ENCODE measurements at places on chromosomes 16 and 17.

- H3K4me1 ChIP-seq = peaks cover 14% of the 10 kb centered on the region
- no peak overlapping the region for H3K27ac ChIP-seq
- DNase-seq = no peak
Observed at GRCh38 chr17:57443781-57444180, 187.5 kb downstream of the MSI2 start.

- no peak overlapping the region for H3K27ac ChIP-seq
- no peaks in the 10 kb centered on the region for H3K36me3 ChIP-seq
Observed at GRCh38 chr17:27239046-27239445, 54.9 kb upstream of the WSB1 start.

DNA sequence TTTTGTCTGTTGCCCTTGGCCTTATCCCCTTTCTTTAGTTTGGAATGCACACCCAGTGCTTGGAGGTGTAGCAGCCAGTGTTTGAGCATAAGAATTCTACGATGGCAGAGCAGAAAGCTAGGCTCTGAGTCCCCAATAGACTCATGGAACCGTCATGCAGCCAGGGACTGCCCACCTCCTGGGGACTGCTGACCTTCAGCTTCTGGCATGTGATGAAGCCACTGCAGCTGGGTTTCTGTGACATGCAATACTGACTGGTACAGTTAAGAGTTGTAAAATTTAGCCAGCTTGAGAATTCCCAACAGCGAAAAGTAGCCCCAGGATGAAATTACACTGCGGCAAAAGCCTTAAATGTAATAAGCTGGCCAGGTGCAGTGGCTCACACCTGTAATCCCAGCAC is 9.0 kb upstream of the MAP3K14 start:
- H3K4me1 ChIP-seq = no peaks in the 10 kb centered on the region
- H3K27ac ChIP-seq = no peak overlapping the region
- DNase-seq = no peak
- H3K4me3 ChIP-seq = no peak overlapping the region

DNA sequence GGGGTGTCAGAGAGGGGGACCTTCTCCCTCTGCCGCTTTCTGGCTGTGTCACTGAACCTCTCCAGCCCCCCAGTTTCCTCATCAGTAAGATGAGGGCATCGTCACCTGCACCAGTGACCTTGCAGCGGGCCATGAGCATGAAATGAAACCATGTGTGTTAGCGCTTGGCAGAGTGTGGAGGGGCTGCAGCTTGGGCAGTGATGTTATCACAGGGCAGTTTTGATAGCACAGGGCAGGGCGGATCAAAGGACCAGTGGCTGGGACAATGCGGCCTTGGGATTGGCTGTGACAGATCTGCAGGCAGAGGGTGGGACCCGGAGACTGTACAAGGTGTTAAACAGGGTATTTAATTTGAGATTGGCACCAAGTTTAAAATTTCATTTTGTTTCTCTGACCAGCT is 38.9 kb upstream of the NAT9 start:
- no peak overlapping the region for H3K27ac ChIP-seq
- no peaks in the 10 kb centered on the region for H3K27me3 ChIP-seq
- DNase-seq = no peak
- no peak overlapping the region for H3K4me3 ChIP-seq
- peaks cover 2% of the 10 kb centered on the region for H3K4me1 ChIP-seq

DNA sequence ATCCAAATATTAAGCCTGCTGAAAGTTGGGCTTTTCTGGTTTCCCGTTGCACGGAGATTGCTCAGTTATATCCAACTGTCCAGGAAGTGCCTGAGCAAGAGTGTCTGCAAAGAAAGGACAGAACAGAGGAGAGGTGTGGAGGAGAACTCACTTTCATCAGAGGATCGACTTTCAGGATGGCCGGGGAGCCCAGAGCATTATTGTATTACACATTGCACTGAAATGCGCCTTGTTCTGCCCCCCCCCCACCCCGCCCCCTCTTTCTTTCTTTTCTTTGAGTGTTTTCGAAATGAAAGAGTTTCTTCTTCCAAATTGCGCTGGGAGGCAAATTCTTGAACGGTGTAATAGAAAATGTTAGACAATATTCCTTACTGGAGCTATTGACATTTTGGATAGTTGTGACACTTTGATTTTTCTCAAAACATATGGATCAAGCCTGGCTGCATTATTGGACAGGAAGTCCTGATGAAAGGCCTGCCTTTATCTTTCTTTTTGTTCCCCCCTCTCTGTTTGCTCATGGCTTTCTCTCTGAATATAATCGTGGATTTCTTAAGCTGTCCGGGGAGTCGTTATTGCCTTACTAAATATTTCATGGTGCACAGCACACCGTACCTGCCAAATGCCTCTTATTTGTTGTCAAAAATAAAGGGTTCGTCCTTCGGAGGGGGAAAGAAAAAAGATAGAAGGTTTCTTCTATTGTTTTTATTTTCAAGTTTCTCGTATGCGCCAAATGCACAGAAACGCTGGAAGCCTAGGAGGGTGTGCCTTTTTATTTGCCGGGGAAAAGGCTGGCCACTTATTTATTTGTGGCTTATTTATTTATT is 110.8 kb downstream of the IRX3 start:
- H3K36me3 ChIP-seq = no peaks in the 10 kb centered on the region
- H3K4me3 ChIP-seq = no peak overlapping the region
- DNase-seq = no peak
- no peak overlapping the region for H3K27ac ChIP-seq
- H3K27me3 ChIP-seq = no peaks in the 10 kb centered on the region
- no peaks in the 10 kb centered on the region for H3K4me1 ChIP-seq

Measured in mesendoderm (in vitro differentiated cells).